ELF-1 (cell line): ENCODE measurements at places on chromosomes 13 and 19.

GRCh38 chr13:91357613-91358386, 10.3 kb downstream of the MIR17HG start:
- no peak for DNase-seq

DNA sequence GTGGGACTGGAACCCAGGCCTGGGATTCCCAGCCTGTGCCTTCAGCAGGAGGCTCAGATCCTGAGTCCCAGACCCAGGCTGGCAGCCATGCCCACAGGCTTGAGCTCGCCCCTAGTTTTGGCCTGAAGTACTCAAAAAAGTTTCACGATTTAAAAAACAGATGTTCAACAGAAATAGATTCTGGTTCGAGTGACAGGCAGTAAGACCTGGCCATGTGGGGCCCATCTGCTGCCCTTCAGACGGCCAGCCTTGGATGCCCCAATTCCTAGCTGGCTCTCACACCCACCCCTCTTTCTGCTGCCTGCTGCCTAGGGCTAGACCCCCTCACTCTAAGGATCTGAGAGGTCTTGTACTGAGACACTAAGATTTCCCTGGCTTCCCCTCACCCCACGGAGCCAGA, 2.8 kb upstream of the DMPK start:
- no peak for DNase-seq

GRCh38 chr13:97659602-97660001, 225.6 kb downstream of the RAP2A start:
- DNase-seq: no peak

DNA sequence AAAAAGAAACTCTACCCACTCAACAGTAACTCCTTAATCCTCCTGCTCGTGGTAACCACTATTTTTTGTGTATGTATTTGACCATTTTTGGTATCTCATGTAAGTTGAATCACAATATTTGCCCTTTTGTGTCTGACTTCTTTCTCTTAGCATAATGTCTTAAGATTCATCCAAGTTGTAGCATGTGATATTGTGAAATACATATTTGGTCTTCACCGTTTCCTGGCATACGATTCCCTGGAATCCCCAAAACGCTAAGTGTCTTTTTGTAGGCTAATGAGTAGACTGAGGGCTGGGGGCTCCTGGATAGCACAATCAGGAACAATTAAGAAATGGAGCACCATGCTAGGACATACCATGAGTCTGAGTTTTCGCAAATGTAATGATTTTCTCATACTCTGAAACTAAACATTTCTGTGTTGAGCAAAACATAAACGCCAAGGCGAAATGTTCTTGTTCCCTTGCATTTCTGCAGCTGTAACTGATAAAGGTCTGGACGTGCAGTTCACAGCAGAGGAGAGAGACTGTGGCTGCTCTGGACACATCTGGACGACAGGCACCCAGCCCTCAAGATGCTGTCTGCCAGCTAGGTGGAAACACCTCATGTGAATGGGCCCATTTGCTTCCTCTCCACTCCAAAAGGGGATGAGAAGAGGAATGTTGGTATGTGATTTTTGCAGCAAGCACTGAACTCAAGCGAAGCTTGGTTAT, 38.4 kb downstream of the BRD4 start:
- no peak for DNase-seq

- DNase-seq: peak; percentile 53
These were observed 5.6 kb downstream of the BCL3 start for GRCh38 chr19:44753932-44754749.

DNA sequence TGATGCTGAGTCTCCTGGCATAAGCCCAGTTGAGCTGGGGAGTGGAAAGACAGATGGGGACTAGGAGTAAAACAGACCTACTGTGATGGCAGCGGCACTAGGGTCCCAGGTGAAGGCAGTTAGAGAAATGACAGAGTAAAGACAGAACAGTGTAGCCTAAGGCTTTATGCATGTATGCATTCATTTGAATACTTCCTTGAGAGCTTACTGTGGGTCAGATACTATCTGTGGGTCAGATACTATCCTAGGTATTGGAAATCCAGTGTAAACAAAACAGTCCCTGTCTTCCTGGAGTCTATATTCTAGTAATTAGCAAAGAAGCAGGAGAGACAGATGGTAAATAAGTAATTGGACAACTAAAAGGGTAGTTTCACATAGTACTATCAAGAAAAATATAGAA, 73.7 kb upstream of the LRCH1 start:
- DNase-seq: peak; percentile 44

DNA sequence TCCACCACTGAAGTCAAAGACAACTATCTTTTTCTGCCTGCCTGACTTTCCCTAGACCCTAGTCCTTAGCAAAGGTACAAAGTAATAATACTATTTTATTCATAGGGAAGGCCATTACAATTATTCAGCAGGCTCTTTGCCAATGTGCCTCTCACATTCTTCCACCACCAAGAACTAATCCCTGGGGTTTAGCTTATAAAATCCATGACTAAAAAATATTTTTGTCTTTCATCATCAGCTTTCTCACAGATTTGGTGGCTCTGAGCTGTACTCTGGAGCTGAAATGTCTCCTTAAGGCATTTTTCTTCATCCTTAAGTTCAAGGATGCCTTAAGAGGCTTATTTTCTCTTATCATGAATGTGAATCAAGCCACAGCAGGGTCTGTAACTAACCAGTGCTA, 96.1 kb downstream of the OXGR1 start:
- DNase-seq: no peak

- DNase-seq: no peak
These were observed 964.8 kb downstream of the PCDH9 start for GRCh38 chr13:66265371-66265770.

DNA sequence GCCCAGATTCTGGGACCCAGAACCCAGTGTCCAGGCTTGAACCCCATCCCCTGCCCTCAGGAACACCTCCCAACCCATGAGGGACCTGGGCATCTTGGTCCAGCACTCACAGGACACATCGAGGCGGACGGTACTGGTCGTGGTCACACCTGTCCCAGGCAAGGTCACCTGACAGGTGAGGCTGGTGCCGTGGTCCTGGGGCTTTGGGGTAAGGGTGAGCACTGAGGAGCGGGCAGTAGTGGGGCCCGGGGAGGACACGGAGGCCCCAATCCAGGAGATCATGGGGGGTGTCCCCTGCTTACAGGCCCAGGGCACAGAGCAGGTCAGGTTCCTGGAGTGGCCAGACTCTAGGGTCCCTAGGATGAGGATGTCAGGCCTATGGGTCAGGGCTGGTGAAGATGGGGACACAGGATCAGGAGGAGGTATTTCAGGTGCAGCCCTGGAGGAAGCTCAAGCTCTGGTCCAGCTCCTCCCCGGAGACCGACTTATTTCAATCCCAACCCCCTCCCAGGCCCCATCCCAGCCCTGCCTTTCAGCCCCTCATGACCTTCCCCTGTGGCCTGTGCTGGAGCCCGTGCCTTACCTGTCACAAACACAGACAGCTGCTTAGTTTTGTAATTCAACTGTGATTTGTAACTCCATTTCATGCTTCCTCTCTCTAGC, 772 bp downstream of the SIGLEC8 start:
- DNase-seq: no peak

GRCh38 chr19:27905074-27905473, 1307.9 kb downstream of the UQCRFS1 start:
- no peak for DNase-seq

GRCh38 chr19:5804516-5805461, at the start of gene NRTN:
TSS of gene NRTN (plus strand) at chr19:5805067. CDS start at chr19:5824166, 19,099 bp downstream.
- no peak for DNase-seq

DNA sequence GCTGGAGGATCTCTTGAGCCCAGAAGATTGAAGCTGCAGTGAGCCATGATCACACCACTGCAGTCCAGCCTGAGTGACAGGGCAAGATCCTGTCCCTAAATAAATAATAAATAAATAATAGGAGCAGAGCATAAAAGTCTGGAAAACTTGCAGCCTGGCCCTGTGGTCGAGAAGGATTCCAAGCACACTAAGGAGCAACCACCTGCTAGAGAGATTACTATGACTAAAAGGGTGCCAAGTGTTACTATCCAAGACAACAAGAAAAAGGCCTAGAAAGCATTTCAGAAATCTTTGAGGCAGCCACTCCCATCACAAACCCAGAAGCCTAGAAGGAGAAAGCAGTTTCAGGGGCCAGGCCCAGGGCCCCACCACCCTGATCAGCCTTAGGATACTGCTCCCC, 46.1 kb downstream of the LHFPL6 start:
- DNase-seq: no peak

- no peak for DNase-seq
These were observed 27.2 kb upstream of the FEM1A start for GRCh38 chr19:4764393-4764660.

DNA sequence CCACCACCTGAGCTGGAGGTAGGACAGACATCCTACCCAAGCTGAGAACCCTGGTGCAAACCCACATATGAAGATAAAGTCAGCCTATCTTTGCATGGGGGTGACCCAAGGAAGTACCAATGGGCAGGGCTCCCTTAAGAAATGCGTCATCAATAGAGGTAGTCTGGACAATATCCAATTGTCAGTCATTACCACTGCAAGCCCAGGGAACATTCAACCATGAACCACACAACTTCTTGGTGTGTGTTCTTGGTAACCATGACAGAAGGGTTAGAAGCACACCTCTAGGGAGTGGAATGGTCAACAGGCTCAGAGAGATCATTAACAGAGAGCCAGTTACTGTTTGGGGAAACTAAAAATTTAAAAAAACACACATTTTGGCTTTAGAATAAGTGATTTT, 34.7 kb upstream of the DOCK9 start:
- DNase-seq: no peak

- DNase-seq: no peak
These were observed 9.0 kb upstream of the RASA3 start for GRCh38 chr13:114141261-114141996.

GRCh38 chr19:38227287-38228004, 3.4 kb upstream of the DPF1 start:
- DNase-seq: no peak
